ENCODE measurements at places on chromosomes 12 and 14.
A peak's percentile ranks its signal among the peaks of the same experiment; 100 is the strongest.

GRCh38 chr14:72311516-72311915, 379.3 kb downstream of the RGS6 start:
- H3K27me3 ChIP-seq = no peaks in the 10 kb centered on the region
- H3K27ac ChIP-seq = no peak overlapping the region
- no peak overlapping the region for H3K4me3 ChIP-seq
- no peak for DNase-seq
- H3K4me1 ChIP-seq = no peaks in the 10 kb centered on the region
- H3K36me3 ChIP-seq = no peaks in the 10 kb centered on the region

DNA sequence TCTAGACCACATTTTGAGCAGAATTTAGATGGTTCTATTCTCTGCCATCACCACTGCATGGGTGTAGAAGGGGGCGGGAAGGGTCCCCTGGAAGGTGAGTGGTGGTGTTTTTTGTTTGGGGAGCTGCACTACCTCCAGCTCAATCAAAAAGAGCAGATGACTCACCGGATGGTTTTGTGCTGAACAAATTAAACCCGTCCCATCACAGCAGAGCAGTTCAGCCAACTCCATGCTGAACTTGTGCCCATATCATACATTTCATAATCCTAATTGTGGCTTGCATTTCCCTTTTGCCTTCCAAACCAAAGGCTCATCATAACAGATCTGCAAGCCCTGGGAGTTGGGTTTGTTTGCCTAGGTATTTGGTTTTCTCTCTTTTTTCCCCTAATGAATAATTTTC, 53.0 kb upstream of the RPH3A start:
- no peak overlapping the region for H3K27ac ChIP-seq
- no peaks in the 10 kb centered on the region for H3K36me3 ChIP-seq
- H3K4me1 ChIP-seq = no peaks in the 10 kb centered on the region

DNA sequence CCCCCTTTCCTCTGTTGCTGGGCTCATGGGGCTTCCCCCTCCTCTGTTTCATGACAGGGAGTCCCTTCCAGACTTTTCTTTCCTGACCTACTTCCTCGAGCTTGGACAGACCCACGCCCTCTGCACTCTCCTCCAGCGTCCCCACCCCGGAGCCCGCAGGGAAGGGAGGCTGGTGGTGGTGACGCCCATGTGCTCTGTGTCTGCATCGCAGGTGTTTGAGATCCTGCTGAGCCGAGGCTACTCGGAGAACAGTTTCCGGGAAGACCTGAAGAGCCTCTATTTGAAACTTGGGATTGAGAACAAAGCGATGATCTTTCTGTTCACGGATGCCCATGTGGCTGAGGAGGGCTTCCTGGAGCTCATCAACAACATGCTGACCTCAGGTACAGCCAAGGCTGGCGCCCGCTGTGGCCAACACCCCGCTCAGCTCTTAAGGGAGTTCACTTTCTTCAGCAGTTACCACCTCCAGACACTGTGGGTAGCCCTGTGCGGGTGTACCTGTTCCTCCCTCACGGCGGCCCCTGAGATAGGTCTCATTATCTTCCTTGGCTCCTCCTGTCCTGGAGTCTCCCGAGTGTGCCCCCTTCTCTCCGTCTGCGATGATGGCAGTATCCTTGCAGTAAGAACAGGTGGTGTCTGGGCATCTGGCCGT, 85.6 kb downstream of the CCDC92 start:
- no peak overlapping the region for H3K4me3 ChIP-seq
- H3K27ac ChIP-seq = no peak overlapping the region
- H3K36me3 ChIP-seq = no peaks in the 10 kb centered on the region
- no peak for DNase-seq

DNA sequence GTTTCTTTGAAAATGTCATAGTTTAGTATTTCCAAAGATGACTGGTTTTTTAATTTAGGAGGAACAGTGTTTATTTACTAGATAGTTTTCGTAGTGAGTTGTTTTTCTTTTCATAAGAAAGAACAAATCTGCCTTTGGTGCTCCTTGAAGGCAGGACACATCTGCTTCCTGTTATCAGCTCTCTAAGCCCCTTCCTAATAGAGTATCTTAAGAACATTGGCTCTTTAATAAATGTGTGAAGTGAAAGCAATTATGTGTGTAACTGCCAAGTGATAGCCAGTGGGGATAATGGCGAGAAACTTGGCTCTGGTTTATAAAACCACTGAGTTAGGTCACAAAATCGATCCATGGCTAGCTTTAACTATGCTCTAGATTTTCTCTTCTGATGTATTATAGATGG, 23.5 kb upstream of the PPFIBP1 start:
- no peaks in the 10 kb centered on the region for H3K36me3 ChIP-seq
- H3K27ac ChIP-seq = no peak overlapping the region
- no peak for DNase-seq
- no peaks in the 10 kb centered on the region for H3K27me3 ChIP-seq
- peaks cover 7% of the 10 kb centered on the region for H3K4me1 ChIP-seq
- no peak overlapping the region for H3K4me3 ChIP-seq

GRCh38 chr12:12476857-12477531, 85.7 kb downstream of the DUSP16 start:
- H3K4me1 ChIP-seq = no peaks in the 10 kb centered on the region
- DNase-seq = no peak

- H3K4me3 ChIP-seq = no peak overlapping the region
- DNase-seq = no peak
- no peaks in the 10 kb centered on the region for H3K27me3 ChIP-seq
- peaks cover 18% of the 10 kb centered on the region for H3K36me3 ChIP-seq
These were observed 1.7 kb upstream of the EIF5 start for GRCh38 chr14:103332143-103332919.

DNA sequence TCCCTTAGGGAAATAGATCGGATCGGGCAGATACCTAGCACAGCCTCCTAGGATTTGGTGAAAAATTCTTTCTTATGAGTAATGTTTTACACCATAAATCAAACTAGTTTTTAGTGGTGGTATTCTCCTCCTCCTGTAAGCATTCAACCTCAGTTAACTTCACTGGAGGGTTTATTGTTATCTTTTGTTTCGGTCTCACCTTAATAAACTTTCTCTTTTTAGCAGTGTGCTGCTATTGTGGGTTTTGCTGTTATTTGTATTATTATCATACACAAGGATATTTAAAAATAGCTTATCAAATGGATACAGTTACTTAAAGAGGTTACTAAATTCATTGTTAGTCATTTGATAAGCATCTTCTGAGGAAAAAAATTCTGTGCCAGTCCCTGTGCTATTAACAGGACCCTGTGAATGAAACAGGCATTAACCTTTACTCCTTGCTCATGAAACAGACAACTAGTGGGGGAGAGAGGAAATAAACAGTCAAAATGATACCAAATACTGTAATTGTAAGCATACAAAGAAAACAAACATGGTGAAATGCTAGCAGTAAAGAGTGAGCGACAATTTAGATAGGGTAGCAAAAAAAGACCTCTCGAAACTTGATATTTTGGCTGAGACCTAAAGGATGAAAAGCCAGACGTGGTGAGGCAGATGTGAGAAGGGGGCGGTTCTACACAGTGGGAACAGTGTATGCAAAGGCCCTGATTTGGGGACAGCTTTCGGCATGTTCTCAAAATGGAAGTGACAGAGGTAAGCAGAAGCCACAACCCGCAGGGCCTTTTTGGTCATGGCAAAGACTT, 178.7 kb upstream of the SOX5 start:
- no peak overlapping the region for H3K27ac ChIP-seq
- no peaks in the 10 kb centered on the region for H3K27me3 ChIP-seq
- H3K4me3 ChIP-seq = no peak overlapping the region
- H3K4me1 ChIP-seq = no peaks in the 10 kb centered on the region

GRCh38 chr12:131112700-131113290, 159.1 kb downstream of the ADGRD1 start:
- no peak overlapping the region for H3K4me3 ChIP-seq
- DNase-seq = no peak
- H3K36me3 ChIP-seq = no peaks in the 10 kb centered on the region
- H3K27me3 ChIP-seq = no peaks in the 10 kb centered on the region
- no peak overlapping the region for H3K27ac ChIP-seq

GRCh38 chr12:54891717-54892478, 37.6 kb downstream of the MUCL1 start:
- no peak overlapping the region for H3K27ac ChIP-seq
- H3K4me1 ChIP-seq = no peaks in the 10 kb centered on the region
- no peaks in the 10 kb centered on the region for H3K27me3 ChIP-seq
- no peaks in the 10 kb centered on the region for H3K36me3 ChIP-seq

DNA sequence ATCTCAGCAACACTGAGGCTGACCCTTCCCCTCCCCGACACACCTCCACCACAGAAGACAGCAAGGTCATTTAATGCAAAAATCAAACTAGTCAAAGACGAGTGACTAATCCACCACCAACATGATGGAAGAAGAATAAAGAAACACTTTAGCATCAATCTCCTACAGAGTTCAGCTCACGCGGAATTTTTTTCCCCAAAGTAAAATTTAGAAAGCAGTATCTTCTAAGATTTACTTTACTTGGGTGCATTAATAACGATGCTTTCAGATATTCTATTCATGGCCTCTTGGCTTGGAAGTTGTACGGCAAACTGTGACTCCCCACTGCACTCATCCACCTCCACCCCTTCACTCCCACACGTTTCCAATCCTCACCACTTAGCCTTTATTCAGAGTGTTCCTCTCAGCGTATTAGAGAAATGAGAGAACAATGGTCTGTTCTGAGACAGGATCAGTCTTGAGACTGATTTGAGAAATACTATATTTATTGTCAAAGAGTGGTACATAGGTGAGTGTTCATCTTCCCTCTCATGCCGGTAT, 1.9 kb downstream of the EGLN3 start:
- DNase-seq = no peak
- H3K27ac ChIP-seq = peak overlapping the region; percentile 78
- no peaks in the 10 kb centered on the region for H3K36me3 ChIP-seq
- H3K27me3 ChIP-seq = no peaks in the 10 kb centered on the region
- peak overlapping the region; percentile 64 for H3K4me3 ChIP-seq
- no peaks in the 10 kb centered on the region for H3K4me1 ChIP-seq

DNA sequence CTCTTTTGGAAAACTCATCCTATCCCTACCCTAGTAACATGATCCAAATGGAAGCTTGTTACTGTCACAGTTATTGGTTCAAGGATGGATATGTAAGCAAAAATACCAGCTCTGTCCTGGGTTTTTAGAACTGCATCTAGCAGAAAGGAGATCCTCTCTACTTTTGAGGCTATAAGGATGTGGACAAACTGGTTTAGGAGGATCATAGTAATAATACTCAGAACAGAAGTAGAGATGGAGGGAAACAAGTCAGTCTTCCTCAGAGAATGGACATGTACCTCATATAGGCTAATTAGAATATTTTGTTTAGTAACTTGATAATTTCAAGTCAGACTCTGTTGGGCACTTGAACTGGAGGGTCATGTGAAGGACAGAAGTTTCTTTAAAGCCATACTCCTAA, 26.6 kb downstream of the FUT8 start:
- H3K4me1 ChIP-seq = no peaks in the 10 kb centered on the region
- H3K4me3 ChIP-seq = no peak overlapping the region
- H3K27ac ChIP-seq = no peak overlapping the region
- H3K36me3 ChIP-seq = no peaks in the 10 kb centered on the region

DNA sequence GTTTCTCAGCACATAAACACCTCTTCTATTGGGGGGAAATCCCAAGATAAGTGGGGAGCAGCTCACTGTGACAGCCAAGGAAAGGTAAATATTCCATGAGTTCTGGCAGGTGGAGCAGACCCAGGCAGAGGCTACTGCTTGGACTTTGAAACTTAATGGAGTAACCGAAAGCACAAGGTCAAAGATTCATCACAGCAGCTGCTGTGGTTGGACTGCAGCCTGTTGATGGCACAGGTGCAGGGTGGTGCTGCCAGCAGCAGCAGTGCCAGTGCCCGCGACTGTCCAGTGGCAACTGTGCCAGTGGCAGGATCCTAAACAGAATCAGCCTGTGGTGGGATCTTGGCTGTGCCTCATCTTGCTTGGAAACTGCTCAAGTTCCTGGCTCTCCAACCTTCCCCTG, 81.4 kb upstream of the ARID2 start:
- no peaks in the 10 kb centered on the region for H3K4me1 ChIP-seq
- DNase-seq = no peak
- no peaks in the 10 kb centered on the region for H3K27me3 ChIP-seq
- H3K4me3 ChIP-seq = no peak overlapping the region

GRCh38 chr12:49264466-49264872, 413 bp upstream of the TUBA1C start:
- H3K27me3 ChIP-seq = no peaks in the 10 kb centered on the region
- peak overlapping the region; percentile 88 for H3K4me3 ChIP-seq
- no peak for DNase-seq
- H3K4me1 ChIP-seq = peaks cover 9% of the 10 kb centered on the region
- peak overlapping the region; percentile 99 for H3K27ac ChIP-seq

- no peaks in the 10 kb centered on the region for H3K4me1 ChIP-seq
- H3K27ac ChIP-seq = no peak overlapping the region
- H3K27me3 ChIP-seq = no peaks in the 10 kb centered on the region
- H3K4me3 ChIP-seq = no peak overlapping the region
- H3K36me3 ChIP-seq = no peaks in the 10 kb centered on the region
These were observed 18.9 kb downstream of the TMEM106C start for GRCh38 chr12:47982311-47982710.

DNA sequence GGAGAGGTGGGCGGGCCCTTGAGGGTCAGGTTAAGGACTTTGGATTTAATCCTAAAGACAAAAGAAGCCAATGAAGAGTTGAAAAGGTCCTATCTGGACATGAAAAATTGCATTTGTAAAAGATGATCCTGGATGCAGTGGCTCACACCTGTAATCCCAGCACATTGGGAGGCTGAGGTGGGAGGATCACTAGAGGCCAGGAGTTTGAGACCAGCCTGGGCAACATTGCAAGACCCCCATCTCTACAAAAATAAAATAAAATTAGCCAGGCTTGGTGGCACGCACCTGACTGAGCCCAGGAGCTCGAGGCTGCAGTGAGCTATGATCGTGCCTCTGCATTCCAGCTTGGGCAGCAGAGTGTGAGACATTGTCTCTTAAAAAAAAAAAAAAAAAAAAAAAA, 2.4 kb upstream of the SLC41A2 start:
- no peaks in the 10 kb centered on the region for H3K4me1 ChIP-seq
- peak overlapping the region; percentile 96 for H3K27ac ChIP-seq
- no peaks in the 10 kb centered on the region for H3K36me3 ChIP-seq
- DNase-seq = no peak
- no peak overlapping the region for H3K4me3 ChIP-seq

DNA sequence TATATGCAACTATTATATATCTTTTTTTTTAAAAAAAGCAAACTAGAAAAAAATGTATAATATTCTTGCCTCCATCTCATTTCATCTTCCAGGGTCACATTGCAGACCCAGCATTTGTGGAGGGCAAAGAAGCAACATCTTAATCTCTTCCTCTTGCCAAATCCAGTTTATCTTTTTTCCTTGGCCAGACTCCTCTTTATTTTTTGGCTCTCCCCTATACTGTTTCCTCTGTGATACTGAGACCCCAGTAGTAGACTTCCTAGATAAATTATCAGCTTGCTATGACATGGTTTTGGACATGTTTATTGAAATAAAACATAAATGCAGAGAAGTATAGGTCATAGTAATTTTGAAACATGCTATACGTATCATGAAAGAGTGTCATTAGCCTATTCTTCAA, 303.8 kb upstream of the DDHD1 start:
- H3K4me3 ChIP-seq = no peak overlapping the region
- no peaks in the 10 kb centered on the region for H3K27me3 ChIP-seq
- H3K27ac ChIP-seq = no peak overlapping the region
- no peaks in the 10 kb centered on the region for H3K36me3 ChIP-seq
- no peak for DNase-seq
- no peaks in the 10 kb centered on the region for H3K4me1 ChIP-seq

- H3K27ac ChIP-seq = no peak overlapping the region
- no peak for DNase-seq
- H3K27me3 ChIP-seq = no peaks in the 10 kb centered on the region
- H3K36me3 ChIP-seq = peaks cover 14% of the 10 kb centered on the region
- no peaks in the 10 kb centered on the region for H3K4me1 ChIP-seq
These were observed 122.1 kb downstream of the TTLL5 start for GRCh38 chr14:75783184-75783583.
